Mesenchymal stem cell (in vitro differentiated cells and primary cell): ENCODE measurements at places on chromosomes 3 and 15.

DNA sequence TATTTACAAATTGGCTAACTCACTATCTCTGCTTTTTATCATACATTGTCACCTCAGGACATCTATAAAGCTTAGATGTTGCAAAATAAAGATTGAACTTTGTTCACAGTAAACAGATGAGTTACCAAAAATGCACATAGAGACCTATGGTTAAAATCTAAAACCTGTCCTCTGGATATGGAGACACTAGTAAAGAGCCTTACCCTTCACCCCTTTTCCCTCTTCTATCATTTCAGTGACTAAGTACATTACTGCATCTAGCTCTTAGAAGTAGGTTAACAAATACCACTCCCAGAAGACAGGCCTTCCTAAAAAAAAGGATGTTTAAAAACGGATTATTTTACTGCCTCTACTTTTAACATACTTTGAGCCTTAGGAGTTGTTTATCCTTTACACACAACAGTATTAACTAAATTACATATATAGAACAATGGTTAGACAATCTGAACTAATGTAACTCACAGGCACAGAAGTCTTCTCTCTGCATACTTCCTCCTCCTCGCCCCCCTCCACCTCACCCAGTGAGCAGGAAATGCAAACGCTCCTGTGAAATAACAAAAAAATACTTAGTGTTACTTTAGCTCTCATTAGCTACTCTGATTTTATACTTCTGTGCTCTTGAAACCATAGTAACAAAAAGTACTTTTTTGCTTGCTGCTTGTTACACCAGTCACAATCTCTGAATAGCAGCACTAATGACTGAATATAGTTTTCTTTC, 23.3 kb downstream of the IREB2 start:
- H3K4me3 ChIP-seq = no peak overlapping the region
- no peak overlapping the region for H3K27ac ChIP-seq
- H3K27me3 ChIP-seq = no peaks in the 10 kb centered on the region
- DNase-seq = peak; percentile 50
- H3K4me1 ChIP-seq = peaks cover 1% of the 10 kb centered on the region
- H3K36me3 ChIP-seq = peaks cover 38% of the 10 kb centered on the region

GRCh38 chr15:74022706-74023470, 28.4 kb downstream of the PML start:
- no peak overlapping the region for H3K27ac ChIP-seq
- peaks cover 52% of the 10 kb centered on the region for H3K36me3 ChIP-seq
- peaks cover 17% of the 10 kb centered on the region for H3K4me1 ChIP-seq
- H3K27me3 ChIP-seq = no peaks in the 10 kb centered on the region
- no peak overlapping the region for H3K4me3 ChIP-seq
- no peak for DNase-seq

DNA sequence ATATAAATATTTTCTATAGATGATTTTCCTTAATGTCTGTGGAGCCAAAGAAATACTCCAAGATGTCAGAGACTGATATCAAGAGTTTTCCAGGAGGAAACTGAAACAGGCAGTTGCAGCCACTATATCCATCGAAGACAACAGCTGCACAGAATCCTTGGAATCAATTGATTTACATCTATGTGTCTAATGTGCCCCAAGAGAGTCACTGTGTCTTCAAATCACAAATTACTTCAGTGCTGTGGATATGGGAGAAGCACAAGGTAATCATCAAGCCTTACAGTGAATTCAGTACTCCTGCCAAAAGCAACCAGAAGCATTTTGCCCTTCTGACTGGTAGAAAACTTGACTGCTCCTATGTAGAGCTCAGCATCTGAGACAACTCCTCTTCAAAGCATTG, 51.1 kb downstream of the CPNE4 start:
- no peaks in the 10 kb centered on the region for H3K27me3 ChIP-seq
- no peak overlapping the region for H3K4me3 ChIP-seq
- H3K36me3 ChIP-seq = no peaks in the 10 kb centered on the region
- no peak for DNase-seq

GRCh38 chr15:77574521-77575202, 58.0 kb downstream of the LINGO1 start:
- H3K4me3 ChIP-seq = no peak overlapping the region
- no peak for DNase-seq
- peaks cover 56% of the 10 kb centered on the region for H3K27me3 ChIP-seq
- no peaks in the 10 kb centered on the region for H3K36me3 ChIP-seq
- no peak overlapping the region for H3K27ac ChIP-seq

GRCh38 chr3:111822804-111823203, 36.3 kb upstream of the PHLDB2 start:
- no peaks in the 10 kb centered on the region for H3K36me3 ChIP-seq
- peaks cover 1% of the 10 kb centered on the region for H3K4me1 ChIP-seq
- no peaks in the 10 kb centered on the region for H3K27me3 ChIP-seq

DNA sequence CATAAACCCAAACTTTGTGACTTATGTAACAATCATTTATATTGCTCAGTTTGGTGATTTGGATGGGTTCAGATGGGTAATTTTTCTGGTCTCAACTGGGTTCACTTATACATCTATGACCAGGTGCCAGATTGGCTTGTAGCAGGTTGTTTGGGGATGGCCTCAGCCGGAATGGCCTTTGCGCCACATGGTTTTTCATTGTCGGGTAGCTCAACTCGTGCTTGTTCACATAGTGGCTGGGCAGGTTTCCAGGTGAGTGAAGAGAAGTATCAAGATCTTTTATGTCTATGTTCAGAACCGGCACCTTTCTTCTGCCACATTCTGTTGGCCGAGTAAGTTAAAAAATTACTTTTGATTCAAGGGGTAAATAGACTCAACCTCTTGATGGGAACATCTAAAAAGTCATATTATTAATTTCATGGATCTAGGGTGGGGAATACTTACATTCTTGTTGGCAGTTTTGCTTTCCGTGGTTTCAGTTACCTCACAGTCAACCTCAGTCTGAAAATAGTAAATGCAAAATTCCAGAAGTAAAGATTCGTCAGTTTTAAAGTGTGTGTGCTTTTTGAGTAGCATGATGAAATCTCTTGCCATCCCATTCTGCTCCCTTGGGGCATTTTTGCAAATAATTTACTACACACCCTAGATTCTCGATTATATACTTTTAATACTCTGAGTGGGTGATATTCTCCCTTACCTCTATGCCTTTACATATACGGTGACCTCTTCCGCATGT, 745.7 kb upstream of the CCDC54 start:
- H3K4me1 ChIP-seq = peaks cover 2% of the 10 kb centered on the region
- no peak overlapping the region for H3K4me3 ChIP-seq
- H3K36me3 ChIP-seq = no peaks in the 10 kb centered on the region
- no peaks in the 10 kb centered on the region for H3K27me3 ChIP-seq
- no peak for DNase-seq
- H3K27ac ChIP-seq = no peak overlapping the region

DNA sequence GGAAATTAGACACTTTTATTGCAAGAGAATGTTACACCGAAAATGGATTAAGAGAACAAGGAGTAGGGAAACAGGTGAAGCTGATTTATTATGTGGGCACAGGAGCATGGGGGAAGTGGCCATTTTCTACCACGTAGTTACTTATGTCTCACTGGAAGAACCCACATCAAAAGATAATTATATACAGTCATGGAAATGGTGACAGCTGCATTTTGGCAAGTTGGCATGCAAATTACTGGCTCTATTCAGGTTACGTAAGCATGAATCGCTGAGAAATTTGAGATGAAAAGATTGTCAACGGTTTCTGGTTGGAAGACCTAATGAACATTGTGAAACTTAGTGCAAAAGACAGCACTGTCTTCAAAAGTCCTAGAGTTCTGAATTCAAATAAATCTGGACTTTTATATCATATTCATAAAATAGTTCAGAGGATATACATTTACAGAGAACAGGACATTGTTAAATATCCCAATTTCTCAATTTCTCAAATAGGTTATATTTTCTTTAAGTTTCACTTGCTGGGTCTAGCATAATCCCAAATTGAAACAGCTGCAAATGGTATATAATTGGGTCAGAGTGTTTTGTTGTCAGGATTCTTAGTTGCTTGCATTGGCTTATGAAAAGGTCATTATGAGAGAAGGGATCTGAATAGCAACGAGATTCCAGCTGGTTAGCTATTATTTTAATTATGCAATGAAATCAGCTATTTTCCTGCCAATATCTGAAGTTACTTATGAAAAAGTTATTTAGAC, 567.8 kb downstream of the ZPLD1 start:
- no peak for DNase-seq
- H3K27ac ChIP-seq = no peak overlapping the region
- H3K36me3 ChIP-seq = no peaks in the 10 kb centered on the region
- no peaks in the 10 kb centered on the region for H3K4me1 ChIP-seq

- H3K27ac ChIP-seq = no peak overlapping the region
- DNase-seq = no peak
- H3K4me1 ChIP-seq = peaks cover 3% of the 10 kb centered on the region
- no peaks in the 10 kb centered on the region for H3K36me3 ChIP-seq
These were observed 110.3 kb upstream of the ETV5 start for GRCh38 chr3:186219211-186219638.

- no peaks in the 10 kb centered on the region for H3K27me3 ChIP-seq
- DNase-seq = no peak
- no peak overlapping the region for H3K27ac ChIP-seq
- H3K36me3 ChIP-seq = no peaks in the 10 kb centered on the region
- peaks cover 3% of the 10 kb centered on the region for H3K4me1 ChIP-seq
- H3K4me3 ChIP-seq = no peak overlapping the region
These were observed 598.9 kb downstream of the SI start for GRCh38 chr3:164479406-164479805.

- H3K27me3 ChIP-seq = no peaks in the 10 kb centered on the region
- H3K4me3 ChIP-seq = no peak overlapping the region
- H3K4me1 ChIP-seq = peaks cover 4% of the 10 kb centered on the region
- H3K27ac ChIP-seq = no peak overlapping the region
- no peaks in the 10 kb centered on the region for H3K36me3 ChIP-seq
These were observed 410.5 kb upstream of the CADM2 start for GRCh38 chr3:84547971-84548970.

GRCh38 chr15:66879531-66880368, 177.7 kb downstream of the SMAD6 start:
- peaks cover 3% of the 10 kb centered on the region for H3K36me3 ChIP-seq
- H3K4me3 ChIP-seq = no peak overlapping the region
- DNase-seq = no peak
- H3K4me1 ChIP-seq = peaks cover 29% of the 10 kb centered on the region
- no peaks in the 10 kb centered on the region for H3K27me3 ChIP-seq

DNA sequence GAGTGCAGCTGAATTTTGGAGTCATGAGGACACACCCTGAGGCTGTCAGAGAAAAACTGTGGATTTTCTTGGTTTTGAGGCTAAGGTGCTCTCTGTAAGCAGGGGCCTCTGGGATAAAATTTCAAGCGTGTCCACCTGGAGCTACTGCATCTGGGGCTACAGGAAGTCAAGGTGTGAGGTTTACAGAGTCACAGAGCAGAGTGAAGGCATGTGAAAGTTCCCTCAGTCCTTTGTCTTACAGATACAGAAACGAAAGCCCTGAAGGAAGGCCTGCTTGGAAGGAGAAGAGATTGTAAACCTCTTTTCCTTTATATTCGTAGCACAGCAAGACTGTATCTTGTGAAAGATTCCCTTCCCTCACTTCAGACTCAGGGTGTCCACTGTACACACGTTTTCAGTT, 138.6 kb downstream of the OPA1 start:
- no peak overlapping the region for H3K27ac ChIP-seq
- H3K4me1 ChIP-seq = peaks cover 6% of the 10 kb centered on the region
- no peak for DNase-seq
- H3K36me3 ChIP-seq = no peaks in the 10 kb centered on the region
- no peaks in the 10 kb centered on the region for H3K27me3 ChIP-seq

DNA sequence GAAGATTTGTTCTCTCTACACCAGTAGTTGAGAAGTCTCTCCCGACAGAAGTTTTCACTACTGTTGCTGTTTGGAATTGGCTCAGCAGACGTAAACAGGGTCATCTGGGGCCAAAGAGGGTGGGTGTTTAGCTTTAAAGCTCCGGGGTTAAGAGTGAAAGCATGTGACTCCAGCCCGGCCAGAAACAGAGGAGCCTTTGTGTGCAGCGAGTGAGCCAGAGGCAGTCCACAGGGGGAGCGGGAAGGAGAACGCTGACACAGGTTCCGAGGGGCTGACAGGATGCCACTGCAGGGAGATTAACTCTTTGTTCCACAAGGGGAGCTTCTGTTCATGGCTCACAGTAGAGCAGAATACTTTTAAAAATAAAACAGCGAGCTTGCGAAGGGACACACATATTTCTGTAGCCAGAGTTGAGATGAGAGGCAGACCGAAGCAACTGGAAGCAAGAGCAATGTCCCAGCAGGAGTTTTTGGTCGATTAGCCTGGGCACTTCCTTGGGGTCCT, 26.9 kb downstream of the BMF start:
- H3K4me1 ChIP-seq = peaks cover 13% of the 10 kb centered on the region
- no peaks in the 10 kb centered on the region for H3K27me3 ChIP-seq
- H3K4me3 ChIP-seq = peak overlapping the region; percentile 68
- DNase-seq = peak; percentile 93
- peak overlapping the region; percentile 33 for H3K27ac ChIP-seq

DNA sequence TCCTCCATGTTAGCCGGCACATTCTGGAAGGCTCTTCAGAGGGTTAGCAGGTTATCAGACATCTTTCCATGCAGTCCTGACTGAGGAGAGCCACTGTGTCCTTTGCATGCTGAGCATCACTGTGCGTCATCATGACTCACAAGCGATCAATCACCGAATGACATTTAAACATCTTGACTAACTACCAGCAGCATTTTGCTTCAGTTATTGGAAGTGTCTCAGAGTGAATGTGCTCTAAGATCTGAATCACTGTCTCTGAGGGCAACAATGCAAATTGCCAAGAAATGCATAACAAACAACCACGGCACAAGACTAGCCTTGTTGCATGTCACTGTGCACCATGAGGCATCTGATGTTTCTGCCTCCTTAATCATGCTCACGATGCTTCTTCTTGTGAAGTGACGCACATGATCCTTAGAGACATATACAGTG, 18.3 kb upstream of the ATP8B4 start:
- no peaks in the 10 kb centered on the region for H3K27me3 ChIP-seq
- no peaks in the 10 kb centered on the region for H3K36me3 ChIP-seq
- no peak overlapping the region for H3K27ac ChIP-seq
- DNase-seq = peak; percentile 99

DNA sequence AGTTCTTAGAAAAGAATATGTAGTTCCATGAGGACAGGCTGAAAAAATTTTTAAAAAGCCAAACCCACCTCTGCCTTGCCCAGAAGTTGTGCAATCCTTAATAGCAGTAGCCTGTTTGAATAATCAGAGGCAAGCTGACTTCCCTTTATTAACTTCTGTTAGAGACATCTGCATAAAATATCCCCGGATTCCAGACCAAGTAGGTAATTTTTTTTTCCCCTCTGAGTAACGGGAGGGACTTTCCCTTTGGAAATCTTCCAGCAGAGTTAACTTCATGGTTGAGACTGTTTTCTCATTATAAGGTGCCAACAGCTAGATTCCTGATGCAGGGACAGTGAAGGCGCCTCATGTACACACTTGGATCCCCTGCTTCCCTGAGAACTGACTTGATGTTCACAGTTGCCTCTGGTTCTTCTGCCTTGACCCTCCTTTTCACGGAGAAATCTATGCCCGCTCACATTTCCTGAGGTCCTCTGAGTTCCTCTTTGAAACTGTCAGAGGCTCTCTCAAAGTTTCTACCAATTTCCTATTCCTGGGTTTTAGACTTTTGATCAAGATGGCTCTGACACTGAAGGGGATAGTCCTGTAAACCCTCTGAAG, 227.6 kb upstream of the BHLHE40 start:
- no peaks in the 10 kb centered on the region for H3K27me3 ChIP-seq
- H3K4me3 ChIP-seq = no peak overlapping the region
- peak; percentile 74 for DNase-seq
- H3K36me3 ChIP-seq = no peaks in the 10 kb centered on the region
- peaks cover 25% of the 10 kb centered on the region for H3K4me1 ChIP-seq
- H3K27ac ChIP-seq = peak overlapping the region; percentile 100
